NCI-H1048 (cell line): ENCODE measurements at places on chromosomes 1 and 21.

DNA sequence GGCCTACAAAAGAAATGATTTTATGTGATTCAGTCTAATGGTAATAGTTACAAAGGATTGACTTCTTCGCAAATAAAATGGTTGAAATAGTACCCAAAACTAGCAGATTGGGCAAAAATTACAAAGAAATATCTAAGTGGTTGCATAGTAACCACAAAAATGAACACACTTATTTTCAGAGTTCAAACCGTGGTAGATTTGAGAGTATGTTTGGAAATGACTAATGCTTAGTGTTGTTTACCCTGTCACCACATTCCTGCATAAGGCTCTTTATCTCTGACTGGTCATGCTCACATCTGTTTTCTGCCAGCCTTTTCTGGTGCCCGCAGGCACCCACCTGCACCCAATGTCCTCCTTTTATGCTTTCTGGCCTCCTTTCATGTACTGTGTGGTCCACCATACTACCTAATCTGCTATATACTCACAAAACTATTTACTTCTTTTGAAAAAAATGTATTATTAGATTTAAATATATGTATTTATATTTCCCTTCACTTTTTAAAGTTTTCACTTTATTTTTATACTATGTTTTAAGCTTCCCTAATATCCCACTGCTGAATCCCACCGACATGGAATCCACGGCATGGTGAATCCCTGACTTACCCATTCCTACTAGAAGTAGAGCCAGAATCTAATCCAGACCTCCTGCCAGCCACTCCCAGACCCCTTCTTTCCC lies 30.3 kb downstream of the PTPRC start:
- DNase-seq: no peak

- no peak for DNase-seq
These were observed 791 bp downstream of the USP24 start for GRCh38 chr1:55214212-55214933.

GRCh38 chr21:45293726-45294401 lies 6.2 kb upstream of the POFUT2 start:
- no peak for DNase-seq

- no peak for DNase-seq
These were observed 158.0 kb downstream of the HS2ST1 start for GRCh38 chr1:87072411-87072810.

- DNase-seq: no peak
These were observed 277.4 kb upstream of the PLXNA2 start for GRCh38 chr1:208521534-208521933.

GRCh38 chr1:214958486-214958885 lies 124.1 kb upstream of the KCNK2 start:
- no peak for DNase-seq

DNA sequence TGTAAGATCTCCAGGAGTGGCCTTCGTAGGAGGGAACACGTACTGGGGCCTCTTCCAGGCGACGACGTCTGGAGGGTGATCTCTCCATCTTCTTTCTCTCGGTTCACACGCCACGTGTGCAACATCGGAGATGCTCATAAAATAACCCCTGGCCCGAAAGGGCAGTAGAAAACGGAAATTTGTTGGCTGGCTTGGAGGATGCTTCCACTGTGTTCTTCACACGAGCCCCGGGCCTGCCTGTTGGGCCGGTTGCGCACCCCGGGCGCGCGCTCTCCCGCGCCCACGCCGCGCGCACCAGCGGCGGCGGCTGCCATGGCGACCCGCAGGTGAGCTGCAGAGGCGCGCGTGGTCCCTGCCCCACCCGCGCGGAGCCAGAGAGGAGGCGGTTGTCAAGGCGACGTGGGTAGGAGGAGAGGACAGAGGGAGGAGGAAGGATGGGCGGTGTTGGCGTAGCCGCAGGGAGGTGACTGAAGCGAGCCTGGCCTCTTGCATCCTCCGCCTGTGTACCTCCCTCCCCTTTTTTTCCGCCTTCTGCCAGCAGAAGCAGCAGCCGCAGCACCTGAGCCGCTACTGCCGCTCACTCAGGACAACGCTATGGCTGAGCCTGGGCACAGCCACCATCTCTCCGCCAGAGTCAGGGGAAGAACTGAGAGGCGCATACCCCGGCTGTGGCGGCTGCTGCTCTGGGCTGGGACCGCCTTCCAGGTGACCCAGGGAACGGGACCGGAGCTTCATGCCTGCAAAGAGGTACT lies at the start of gene ELAPOR1:
Gene ELAPOR1, plus strand, starts transcription at position 526 of the 752 bp plus-strand sequence. Its CDS starts 69 bp downstream, at position 595.
- no peak for DNase-seq

DNA sequence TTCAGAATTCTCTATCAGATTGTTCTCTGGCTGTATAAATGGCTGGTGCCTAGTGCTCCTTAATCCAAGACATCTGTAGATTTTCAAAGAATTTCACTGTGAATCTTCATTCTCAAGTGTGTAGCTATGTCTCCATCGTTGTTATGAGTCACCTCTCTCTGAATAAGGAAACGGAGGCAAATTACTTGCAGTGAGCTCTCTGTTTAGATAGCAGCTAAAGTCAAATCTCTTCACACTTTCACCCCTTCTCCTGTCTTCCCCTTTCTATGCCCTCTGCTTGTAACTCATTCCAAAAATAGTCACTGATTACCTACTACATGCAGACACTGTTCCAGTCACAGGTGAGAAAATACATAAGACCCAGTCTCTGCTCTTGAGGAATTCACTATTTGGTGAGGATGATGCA lies 39.7 kb downstream of the CHML start:
- no peak for DNase-seq

- DNase-seq: no peak
These were observed 9.5 kb downstream of the GPR137B start for GRCh38 chr1:236151739-236152424.

DNA sequence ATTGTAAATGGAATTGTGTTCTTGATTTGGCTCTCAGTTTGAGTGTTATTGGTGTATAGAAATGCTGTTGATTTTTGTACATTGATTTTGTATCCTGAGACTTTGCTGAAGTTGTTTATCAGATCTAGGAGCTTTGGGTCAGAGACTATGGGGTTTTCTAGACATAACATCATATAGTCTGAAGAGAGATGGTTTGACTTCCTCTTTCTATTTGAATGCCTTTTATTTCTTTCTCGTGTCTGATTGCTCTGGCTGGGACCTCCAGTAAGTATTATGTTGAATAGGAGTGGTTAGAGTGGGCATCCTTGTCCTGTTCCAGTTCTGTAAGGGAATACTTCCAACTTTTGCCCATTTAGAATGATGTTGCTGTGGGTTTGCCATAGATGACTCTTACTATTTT lies 39.1 kb upstream of the ANGPTL1 start:
- DNase-seq: no peak

- DNase-seq: no peak
These were observed 50.2 kb downstream of the DPYD start for GRCh38 chr1:97870589-97870988.

GRCh38 chr1:201111156-201111555 lies 1.1 kb downstream of the CACNA1S start:
- DNase-seq: no peak

- DNase-seq: no peak
These were observed 92.5 kb downstream of the LACTBL1 start for GRCh38 chr1:22880174-22880601.

- no peak for DNase-seq
These were observed 795 bp downstream of the NGF start for GRCh38 chr1:115337276-115337632.

GRCh38 chr1:202858331-202858730 lies 30.6 kb downstream of the RABIF start:
- no peak for DNase-seq

DNA sequence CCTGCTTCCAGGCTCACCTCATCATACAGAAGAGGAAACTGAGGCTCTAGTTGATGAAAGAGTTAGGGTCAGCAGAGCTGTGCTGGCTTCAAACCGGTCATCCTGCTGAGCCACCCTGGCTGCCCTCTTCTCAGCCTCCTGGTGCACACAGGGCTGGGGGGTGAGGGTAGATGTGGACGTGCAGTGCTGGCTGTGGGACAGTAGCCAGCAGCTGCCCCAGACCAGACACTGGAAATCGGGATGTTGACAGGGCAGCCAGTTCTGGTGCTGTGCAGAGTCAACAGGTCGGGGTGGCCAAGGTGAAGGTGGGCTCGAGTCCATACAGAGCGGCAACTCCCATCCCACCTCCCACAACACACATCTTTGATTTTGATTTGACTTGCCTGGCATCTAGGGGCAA lies 1.5 kb upstream of the CLCNKA start:
- no peak for DNase-seq

DNA sequence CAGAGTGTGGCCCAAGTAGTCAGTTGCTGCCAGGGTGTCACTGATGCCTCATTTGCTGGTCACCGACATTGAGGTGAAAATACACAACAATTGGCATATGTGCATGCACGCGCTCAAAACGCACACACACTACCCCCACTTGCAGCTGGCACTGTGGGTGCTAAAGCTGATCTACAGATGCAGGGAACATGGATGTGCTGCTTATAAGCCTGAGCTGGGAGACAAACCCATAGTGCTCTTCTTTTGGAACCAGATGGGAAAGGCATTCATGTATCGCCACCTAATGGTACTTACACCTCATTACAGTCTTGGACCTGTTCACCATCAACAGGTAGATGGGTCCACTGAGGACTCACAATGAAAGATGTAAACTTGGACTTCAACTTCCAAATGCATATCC lies 70.3 kb upstream of the CAMK1G start:
- DNase-seq: no peak

DNA sequence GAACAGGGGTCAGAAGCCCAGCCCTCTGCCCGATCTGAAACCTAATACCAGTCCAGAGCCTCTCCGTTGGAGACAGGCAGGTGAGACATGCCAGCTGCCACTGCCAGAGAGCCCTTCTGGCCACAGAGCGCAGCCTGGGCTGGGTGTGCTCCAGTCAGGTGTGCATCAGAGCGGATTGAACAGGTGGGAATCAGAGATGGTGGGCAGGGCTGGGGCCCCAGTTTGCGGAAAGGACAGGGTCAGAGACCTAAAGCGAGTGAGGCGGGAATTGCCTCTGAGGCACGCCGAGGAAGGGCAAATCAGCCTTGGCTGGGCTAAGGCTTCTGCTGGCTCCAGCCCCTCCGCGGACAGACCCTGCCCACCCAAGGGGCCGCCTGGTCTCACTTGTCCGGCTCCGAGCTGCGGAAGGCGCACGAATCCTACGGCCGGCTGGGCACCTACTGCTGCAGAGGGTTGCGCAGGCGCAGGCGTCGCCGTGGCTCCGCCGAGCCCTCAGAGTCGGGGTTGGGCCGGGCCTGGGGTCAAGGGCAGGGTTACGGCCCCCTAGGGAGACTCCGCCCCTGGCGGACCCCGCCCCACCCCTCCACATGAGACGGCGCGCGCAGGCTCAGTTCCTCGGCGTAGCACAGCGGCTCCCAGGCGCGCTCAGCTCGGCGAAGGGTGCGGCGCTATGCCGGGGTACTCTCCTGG lies 10.3 kb downstream of the CPLANE2 start:
- no peak for DNase-seq

DNA sequence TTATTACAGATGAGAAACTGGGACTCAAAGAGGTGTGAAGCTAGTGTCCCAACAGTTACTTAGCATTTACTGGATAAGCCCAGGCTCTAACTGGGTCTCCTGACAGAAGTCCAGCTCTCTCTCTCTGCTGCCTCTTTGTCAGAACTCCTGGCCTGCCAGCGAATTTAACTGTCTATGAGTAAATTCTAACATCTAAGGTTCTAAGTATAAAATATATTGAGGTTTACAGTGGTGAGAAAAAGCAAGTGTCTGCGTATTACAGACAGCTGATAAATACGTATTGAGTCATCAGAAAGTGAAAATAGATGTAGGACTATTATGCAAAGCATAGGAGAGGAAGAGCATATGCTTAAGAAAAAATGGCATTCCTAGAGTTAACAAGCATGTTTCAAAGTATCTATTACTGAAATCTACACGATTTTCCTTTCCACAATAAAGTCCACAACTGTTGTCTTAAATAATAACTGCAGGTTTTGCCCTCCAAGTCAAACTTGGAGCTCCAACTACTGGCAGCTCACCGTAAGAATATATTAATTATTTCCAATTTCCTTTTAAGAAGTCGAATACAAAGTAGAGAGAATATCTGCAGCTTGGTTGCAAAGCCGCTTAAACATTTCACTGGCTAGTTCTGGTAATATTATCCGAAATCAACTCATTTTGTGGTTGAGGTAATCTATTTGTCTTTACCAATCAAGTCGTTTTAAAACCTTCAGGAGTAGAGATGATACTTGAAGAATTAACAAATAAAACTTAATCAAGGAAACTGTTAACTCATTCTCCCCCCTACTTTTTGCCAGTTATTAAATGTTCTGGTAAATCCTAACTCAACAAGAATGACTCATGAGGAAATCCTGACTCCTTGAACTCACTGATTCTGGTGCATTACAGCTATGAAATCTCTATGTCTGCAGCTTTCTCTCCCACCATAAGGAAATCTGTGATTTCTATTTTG lies 1.4 kb upstream of the RGS2 start:
- peak; percentile 47 for DNase-seq

DNA sequence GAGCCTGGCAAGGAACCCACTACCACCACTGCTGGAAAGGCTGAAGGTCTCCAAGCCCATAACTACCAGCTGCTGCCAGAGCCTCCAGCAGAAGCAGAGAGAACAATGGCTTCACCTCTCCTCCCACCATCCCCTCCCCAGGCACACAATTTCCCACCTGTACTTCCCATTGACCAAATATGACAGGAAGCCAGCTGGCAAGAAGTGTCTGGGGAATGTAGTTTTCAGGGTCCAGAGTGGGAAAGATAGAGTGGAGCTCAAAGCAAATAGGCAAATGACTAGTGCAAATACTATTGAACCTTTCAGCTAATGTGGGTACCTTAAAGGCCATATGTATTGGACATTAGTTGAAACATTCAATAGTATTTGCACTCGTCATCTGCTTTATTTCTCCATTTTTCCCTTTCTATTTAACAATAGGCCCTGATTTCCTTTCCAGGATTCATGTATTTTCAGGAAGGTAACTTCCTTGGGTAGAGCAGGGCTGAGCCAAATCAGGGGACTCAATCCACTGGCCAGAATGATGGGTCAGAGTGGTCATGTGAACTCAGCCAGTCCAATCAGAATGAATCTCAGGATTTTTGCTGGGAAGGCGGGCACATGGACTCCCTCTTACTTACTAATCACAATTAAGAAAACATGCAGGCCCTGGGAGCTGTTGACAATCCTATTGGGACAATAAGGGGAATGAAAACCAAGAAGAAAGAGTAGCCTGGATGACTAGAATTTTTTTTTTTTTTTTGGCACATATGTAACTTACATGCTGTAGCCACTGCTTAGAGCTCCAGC lies 12.1 kb upstream of the NFYC start:
- DNase-seq: no peak

- DNase-seq: no peak
These were observed 57.0 kb downstream of the SPATA46 start for GRCh38 chr1:162319493-162320175.

DNA sequence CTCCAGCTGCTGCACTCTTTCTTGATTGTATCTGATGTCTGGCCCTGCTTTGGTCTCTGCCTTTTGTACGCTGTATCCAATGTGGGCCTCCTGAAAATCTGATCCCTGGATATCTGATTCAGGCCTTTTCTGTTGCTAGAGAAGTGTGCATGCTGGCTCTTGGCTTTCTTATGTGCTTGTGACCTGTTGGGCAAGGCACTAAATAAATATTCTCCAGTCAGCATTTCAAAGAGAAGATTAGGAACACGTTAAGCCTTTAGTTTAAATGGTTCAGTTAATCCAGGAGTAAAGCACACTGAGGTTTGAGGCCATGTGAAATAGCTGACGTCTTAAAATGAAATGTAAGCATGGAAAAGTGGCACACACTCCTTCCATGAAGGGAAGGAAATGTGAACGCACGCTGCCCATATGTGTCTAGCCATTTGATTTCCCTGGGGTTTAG lies 9.3 kb upstream of the F3 start:
- DNase-seq: no peak

GRCh38 chr1:233500106-233500505 lies 113.8 kb upstream of the KCNK1 start:
- DNase-seq: no peak
